ENCODE measurements at places on chromosomes 7 and 10.

DNA sequence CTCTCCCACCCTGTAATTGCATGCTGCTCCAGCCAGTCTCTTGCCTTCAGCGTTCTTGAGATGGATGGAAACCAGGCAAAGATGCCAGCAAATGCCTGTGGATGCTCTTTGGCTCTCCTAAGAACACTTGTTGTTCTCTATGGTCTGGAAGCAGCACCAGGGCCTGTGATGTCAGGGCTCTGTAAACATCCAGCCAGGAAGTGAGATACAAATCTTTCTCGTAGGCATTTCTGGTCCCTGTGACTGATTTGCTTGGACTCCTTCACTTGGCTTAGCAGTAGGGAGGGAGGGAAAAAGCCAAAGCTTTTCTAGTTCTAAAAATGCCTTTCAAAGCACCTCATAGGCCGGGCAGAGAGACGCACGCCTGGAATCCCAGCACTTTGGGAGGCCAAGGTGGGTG, 201.3 kb downstream of the REEP3 start:
- no peak for DNase-seq
- no peak overlapping the region for H3K27ac ChIP-seq
- no peaks in the 10 kb centered on the region for H3K27me3 ChIP-seq
- peaks cover 6% of the 10 kb centered on the region for H3K4me1 ChIP-seq
- no peaks in the 10 kb centered on the region for H3K36me3 ChIP-seq

DNA sequence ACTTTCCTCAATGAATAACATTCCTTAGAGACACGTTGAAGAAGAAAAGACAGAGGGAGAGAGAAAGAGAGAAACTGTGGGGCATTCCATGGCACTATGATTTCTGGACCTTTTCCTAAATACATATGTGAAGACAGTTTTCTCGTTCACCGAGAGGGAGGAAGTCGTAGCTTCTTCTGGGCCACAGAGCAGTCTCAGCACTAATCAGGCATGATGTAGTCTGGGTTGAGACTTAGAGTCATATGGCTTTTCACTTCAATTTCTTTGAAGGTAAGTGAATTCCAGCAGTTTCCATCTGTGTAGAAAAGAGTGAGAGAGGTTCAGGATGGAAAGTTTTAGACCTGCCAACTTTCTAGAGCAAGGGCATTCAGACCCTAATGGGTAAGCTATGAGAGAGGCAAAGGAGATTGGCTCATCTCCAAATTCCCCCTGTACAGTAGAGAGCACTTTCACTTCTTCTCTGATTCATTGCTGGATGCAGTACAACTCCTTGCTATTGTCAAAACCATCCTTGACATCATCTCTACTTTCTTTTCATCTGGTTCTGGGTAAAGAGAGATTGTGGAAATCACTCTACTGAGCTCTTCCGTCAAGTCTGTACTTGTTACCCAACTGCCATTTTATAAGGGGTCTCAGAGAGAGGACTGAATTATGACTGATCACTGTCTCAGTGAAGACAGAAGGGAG, 31.5 kb upstream of the OR9A4 start:
- H3K36me3 ChIP-seq = no peaks in the 10 kb centered on the region
- no peaks in the 10 kb centered on the region for H3K27me3 ChIP-seq
- DNase-seq = no peak

GRCh38 chr7:45027774-45028114, 27.7 kb downstream of the CCM2 start:
- H3K4me3 ChIP-seq = peak overlapping the region; percentile 97
- H3K27me3 ChIP-seq = no peaks in the 10 kb centered on the region
- peaks cover 3% of the 10 kb centered on the region for H3K36me3 ChIP-seq
- H3K4me1 ChIP-seq = peaks cover 79% of the 10 kb centered on the region
- H3K27ac ChIP-seq = peak overlapping the region; percentile 82

DNA sequence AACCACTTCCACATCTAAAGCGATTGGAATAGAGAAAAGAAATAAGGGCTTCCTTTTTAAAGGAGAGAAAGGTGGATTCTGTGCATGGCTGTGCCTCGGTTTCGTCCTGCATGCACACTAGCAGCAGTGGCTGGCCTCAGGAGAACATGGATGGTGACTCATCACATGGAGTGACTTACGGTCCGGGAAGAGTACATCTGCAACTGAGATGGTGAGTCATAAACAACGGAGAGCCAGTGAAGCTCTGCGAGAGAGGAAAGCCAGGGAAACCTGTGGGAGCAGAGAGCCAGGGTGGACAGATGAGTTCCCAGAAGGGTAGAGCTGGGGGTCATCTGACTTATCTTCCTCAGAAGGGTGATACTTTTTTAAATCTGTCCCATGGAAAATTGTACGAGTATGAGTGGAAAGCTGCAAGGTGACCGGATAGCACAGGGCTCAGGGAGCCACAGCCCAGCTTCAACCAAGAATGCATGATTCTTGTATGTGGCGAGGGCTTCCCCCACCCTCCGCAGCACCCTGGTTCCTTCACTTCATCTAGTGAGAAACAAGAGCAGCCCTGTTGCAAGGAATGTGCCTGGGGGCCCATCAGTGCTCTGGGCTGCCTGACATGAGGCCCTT, 259.1 kb downstream of the KLF6 start:
- no peak for DNase-seq
- H3K27me3 ChIP-seq = no peaks in the 10 kb centered on the region
- H3K4me1 ChIP-seq = no peaks in the 10 kb centered on the region
- H3K36me3 ChIP-seq = no peaks in the 10 kb centered on the region

Measured in CD4-positive, alpha-beta memory T cell (primary cell).